Smooth muscle cell of bladder (primary cell): ENCODE measurements at places on chromosomes 12 and 14. TPM values are rescaled to one million over a fixed set of nuclear protein-coding genes. Genes with fewer than 3 reads are reported as not detected.

The MSRB3 gene
- 29.0 and 43.9 TPM in 2 replicates for total RNA-seq

The NAP1L1 gene
- total RNA-seq, result 179 and 213 TPM in 2 replicates

The HSPB8 gene
- total RNA-seq, result 9.8 and 18.1 TPM in 2 replicates

The ACVR1B gene
- total RNA-seq, result 11.8 and 15.6 TPM in 2 replicates

The PLEK2 gene
- total RNA-seq, result 3.0 and 3.7 TPM in 2 replicates

The TMEM119 gene
- 44.5 and 62.7 TPM in 2 replicates for total RNA-seq

The LMO3 gene
- 4.1 and 10.8 TPM in 2 replicates for total RNA-seq
